Nephron progenitor cell (in vitro differentiated cells): ENCODE measurements at places on chromosomes 3 and 15.
A peak's percentile ranks its signal among the peaks of the same experiment; 100 is the strongest.

DNA sequence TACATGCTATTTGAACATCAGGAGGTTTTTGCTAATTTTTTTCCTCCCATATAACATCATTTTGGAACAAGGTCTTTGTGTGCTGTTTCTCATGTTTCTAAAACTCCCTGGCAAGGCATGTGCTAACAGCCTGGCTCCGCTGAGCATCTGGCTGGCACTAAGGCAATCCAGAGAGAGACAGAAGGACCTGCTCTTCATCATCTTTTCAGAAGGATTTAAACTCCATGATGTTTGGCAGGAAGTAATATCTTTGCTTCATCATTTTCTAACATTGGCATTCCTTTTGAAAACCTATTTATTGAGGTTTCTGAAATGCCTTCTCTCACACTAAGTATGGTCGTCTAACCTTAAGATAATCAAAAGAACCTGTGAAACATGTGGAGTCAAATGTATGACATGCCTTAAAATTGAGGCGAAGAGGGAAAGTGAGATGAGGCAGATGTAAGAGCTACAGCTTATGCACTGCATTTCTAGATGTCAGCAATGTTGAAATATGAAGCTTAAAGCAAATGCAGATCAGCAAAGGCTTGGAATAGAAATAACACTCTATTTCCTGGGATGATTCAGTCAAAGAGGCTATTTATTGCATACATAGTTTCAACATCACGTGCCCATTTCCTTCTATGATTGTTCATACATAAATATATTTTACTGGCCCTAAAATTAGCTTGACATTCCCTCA lies 592.0 kb downstream of the ZNF385D start:
- no peak for DNase-seq

- DNase-seq, result no peak
Measured at GRCh38 chr3:16883723-16884083, 1.1 kb upstream of the PLCL2 start.

GRCh38 chr3:191961022-191961421 lies 500.1 kb downstream of the PYDC2 start:
- no peak for DNase-seq

DNA sequence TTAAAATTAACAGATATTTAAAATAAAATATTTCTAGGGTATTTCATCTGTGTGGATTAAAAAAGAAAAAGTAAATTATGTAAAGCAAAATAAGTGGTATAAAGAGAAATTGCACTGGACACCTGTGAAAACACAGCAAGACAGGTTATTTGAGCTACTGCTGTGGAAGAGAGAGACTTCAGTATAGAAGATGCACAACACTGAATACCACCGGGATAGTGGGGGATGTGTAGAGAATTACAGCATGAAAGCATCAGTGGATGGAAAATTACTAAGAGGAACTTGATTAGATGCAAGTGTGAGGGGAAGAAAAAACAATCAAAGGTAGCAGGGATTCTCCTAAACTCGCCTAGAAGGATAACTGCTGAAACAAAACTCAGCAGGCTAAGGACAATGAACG lies 1242.5 kb upstream of the GBE1 start:
- no peak for DNase-seq

GRCh38 chr3:56629451-56629850 lies 53.6 kb downstream of the TASOR start:
- DNase-seq, result no peak

GRCh38 chr15:40435710-40436089 lies 5.1 kb upstream of the BAHD1 start:
- DNase-seq, result no peak

GRCh38 chr15:39360452-39360851 lies 220.4 kb upstream of the THBS1 start:
- no peak for DNase-seq

- no peak for DNase-seq
Measured at GRCh38 chr3:63580151-63580550, 72.3 kb upstream of the SNTN start.

- no peak for DNase-seq
Measured at GRCh38 chr3:126554560-126555525, 3.9 kb downstream of the C3orf22 start.

GRCh38 chr3:157464321-157464720 lies 27.7 kb downstream of the PTX3 start:
- no peak for DNase-seq

DNA sequence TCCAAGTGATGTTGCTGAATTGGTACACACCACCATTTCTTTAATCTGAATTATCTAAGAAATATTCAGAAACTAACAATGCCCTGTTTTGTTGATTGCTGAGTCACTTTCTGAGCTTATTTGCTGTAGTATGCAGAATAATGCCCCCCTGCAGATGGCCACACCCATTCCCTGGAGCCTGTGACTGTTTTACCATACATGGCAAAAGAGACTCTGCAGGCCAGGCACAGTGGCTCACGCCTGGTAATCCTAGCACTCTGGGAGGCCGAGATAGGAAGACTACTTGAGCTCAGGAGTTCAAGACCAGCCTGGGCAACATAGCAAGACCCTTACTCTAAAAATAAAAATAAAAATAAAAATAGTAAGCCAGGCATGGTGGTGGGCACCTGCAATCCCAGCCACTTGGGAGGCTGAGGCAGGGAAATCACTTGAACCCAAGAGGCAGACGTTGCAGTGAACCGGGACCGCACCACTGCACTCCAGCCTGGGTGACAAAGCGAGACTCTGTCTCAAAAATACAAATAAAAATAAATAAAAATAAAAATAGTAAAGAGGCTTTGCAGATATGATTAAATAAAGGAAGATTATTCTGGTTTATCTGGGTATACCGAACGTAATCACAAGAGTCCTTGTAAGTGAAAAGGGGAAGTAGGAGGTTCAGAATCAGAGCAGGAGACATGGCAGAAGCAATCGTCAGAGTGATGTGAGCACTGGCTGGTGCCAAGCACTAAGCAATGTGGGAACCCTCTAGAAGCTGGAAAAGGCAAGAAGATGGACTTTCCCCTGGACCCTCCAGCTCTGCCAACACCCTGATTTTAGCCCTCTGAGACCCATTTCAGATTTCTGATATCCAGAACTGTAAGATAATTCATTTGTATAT lies 19.0 kb downstream of the PCYT1A start:
- no peak for DNase-seq

GRCh38 chr3:59734061-59734460 lies 684.2 kb upstream of the CFAP20DC start:
- no peak for DNase-seq

- no peak for DNase-seq
Measured at GRCh38 chr15:42775416-42775815, 38.5 kb upstream of the CDAN1 start.

DNA sequence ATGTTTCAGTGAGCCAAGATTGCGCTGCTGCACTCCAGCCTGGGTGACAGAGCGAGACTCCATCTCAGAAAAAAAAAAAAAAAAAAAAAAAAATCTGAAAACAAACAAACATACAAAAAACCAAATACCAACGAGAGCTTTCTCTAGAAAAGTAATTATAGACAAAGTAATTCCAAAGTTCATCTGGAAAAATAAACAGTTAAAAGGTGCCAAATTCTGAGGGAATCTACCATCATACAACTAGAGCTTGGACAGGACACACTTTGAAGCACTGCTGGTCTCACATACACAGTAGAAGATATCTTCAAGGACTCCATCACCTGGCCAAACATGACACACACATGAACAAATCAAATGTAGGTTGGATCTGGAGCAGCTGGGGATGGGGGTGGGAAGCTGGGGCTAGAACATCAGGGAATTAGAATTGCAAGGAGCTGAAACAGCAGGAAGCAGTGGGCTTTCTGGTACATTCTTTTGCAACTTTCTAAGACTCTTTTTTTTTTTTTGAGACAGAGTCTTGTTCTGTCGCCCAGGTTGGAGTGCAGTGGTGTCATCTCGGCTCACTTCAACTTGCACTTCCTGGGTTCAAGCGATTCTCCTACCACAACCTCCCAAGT lies 41.1 kb upstream of the CTSH start:
- DNase-seq, result no peak

- DNase-seq, result no peak
Measured at GRCh38 chr15:34023907-34024306, 15.1 kb downstream of the AVEN start.

DNA sequence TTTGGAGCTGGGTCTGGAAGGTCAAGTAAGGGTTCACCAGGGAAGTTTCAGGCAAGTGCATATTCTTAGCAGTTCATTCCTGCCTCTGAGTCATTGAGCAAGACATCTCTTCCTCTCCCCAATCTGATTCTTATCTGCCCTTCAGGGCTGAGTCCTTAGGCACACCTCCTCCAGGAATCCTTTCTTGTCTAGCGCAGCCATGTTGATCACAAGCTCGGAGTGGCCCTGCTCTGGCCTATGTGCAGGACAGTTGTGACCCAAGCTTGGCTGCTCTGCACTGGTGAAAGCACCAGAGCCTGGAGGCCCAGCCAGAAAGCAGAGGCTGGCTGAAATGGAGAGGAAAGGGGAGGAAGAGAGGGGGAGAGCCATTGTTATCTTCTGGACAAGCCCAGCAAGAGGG lies 30.9 kb upstream of the MRPS22 start:
- no peak for DNase-seq

DNA sequence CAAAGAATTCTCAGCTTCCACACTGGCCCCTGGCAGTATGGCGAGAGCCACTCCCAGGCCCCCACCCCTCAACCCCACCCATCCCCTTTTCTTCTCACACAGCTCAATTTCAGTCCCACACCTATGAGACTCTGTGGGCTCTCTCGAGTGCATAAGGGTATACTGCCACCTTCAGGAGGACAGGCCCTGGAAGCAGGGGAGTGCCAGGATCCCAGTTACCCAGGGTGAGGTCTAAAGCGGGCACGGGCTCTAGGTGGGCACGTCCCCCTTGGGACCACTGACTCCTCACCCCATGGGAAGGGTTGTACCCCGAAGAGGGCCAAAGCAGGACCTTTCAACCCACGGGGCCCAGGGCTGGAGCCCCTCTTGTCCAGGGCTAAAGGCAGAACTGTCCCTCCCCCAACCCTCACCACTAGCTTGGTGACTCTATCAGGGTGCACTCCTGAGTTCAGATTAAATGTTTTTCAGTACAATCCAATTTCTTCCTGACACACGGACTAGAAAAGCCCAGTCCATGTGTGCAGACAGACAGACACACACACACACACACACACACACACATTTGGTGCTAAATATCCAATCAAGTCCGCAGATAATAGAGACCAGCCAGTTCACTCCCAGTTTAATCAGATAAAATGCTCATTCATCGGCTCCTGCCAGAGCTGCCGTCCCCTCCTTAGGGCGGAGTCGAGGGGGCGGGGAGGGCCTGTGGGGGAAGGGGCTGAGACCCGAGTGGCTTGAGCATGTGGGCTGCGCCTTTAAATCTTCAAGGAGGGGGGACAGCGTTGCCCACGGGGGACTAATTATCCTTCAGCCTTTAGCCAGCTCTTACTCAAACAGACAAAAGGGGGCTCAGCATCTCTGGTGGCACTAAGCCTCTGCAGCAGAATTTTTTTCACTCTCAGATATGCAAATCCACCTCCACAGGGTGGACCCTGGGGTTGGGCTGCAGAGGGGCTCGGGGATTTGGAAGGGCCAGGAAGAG lies 59.3 kb downstream of the CYP11A1 start:
- DNase-seq, result peak; percentile 55

DNA sequence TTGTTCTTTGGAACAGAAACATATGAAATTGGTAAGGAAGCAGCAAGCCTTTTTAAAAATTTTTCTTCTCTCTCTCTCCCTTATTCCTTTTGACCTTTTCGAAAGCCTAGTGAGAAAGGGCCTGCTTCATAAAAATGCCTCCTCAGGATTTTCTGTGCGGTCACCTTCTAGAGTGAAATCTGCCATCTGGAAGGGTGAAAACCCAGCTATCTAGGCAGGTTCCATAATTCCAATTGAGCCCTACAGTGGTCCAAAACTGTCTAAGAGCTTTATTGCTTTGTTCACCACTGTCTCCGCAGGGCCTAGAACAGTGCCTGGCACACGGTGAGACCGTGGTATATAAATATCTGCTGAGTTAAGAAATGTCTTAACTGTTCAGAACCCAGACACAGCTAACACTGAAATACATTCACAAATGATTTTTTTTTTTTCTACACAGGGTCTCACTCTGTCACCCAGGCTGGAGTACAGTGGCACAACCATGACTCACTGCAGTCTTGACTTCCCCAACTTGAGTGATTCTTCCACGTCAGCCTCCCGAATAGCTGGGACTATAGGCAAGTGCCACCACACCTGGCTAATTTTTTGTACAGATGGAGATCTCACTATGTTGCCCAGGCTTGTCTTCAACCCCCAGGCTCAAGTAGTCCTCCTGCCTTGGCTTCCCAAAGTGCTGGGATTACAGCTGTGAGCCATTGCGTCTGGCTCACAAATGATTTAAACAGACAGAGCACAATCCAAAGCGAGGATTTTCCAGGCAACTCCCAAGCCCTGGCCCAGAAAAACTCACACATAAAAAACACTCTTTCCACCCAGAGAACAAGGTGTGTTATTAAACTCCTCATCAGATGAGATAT lies 64.4 kb downstream of the FRMD4B start:
- DNase-seq, result no peak

DNA sequence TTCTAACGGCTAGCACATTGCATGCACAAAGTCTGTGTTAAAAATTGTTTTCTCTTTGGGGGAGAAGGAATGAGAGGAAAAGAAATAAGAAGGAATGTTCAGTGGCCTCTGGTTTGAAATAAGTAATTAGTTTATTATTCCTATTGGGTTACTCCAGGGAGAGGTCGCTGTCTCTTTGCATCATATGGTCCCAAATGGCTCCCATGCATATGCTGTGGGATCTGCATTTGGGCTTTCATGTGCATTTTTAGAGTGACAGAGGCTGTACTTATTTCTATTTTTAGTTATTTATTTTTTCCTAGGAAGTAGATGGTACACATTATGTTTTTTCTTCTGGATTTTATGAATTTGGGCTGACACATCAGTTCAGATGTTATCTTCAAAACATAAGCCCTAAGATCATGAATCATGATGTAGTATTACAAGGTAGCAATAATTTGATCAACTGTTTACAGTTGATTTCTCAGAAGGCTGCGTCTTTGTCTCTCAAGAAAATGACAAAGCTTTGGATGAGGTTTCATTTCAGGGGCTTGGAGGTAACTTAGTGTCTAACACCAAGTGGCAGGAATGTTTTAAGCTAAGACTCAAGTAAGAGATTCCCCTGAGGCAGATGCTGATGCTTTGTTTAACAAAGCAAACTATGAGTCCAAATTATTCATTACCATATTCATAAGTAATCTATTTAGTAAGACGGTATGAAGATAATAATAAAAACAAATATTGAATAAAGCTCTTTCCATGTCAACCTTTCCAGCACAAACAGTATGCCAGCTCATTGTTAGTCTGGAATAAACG lies 247.7 kb downstream of the NSUN3 start:
- no peak for DNase-seq

GRCh38 chr3:13150624-13151023 lies 77.4 kb upstream of the IQSEC1 start:
- DNase-seq, result no peak

DNA sequence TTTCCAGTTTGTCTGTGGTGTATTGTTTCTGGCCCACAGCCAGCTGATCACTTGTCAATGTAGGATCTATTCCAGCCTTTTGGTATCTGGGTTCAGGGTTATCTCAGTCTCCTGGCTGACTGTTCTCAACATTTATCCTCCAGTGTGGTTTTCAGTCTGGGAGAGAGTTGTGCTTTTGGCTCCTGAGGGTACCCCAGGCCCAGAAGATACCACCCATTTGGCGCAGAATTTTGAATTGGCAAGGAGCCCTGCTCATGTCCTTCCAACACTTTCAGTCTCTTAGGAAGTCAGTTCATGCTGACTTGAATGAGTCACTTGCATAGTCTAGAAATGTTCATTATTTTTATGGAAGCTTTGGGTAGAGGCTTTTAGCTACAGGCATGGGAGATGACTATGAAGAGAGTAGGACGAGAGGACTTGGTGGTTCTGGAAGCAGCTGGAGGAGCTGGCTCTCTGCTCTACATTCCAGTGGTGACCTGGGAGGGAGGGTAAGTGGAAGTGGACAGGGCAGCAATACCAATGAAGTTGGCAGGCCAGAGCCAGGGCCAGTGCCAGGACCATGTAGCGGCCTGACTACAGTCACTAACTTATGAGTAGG lies 7.2 kb downstream of the POLR2H start:
- no peak for DNase-seq
